NCI-H1436 treated with DMSO at 0.1 percent for 48 hours (cell line): ENCODE measurements at places on chromosomes 7 and 10.

- DNase-seq: no peak
Measured at GRCh38 chr7:154985230-154985629, 17.7 kb downstream of the PAXIP1 start.

GRCh38 chr10:28763471-28764170 is 86.3 kb downstream of the BAMBI start:
- no peak for DNase-seq

DNA sequence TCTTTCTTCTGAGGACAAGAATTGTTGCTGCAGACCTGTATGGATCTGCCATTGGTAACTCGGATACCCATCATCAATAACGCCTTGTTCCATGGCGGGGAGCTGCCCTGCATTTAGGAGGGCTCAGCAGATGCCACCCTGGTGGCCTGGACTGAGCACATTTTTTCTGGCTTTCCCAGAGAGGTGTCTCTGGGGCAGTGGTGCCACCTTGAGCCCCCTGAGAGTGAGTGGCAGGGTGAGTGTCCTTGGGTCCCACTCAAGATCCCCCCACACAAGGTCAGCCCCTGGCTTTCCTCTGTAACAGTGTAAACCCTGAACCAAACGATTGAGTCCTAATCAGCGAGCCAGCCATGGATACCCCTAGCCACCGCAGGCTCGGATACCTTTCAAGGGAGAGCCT is 258.6 kb downstream of the GLRX3 start:
- no peak for DNase-seq

DNA sequence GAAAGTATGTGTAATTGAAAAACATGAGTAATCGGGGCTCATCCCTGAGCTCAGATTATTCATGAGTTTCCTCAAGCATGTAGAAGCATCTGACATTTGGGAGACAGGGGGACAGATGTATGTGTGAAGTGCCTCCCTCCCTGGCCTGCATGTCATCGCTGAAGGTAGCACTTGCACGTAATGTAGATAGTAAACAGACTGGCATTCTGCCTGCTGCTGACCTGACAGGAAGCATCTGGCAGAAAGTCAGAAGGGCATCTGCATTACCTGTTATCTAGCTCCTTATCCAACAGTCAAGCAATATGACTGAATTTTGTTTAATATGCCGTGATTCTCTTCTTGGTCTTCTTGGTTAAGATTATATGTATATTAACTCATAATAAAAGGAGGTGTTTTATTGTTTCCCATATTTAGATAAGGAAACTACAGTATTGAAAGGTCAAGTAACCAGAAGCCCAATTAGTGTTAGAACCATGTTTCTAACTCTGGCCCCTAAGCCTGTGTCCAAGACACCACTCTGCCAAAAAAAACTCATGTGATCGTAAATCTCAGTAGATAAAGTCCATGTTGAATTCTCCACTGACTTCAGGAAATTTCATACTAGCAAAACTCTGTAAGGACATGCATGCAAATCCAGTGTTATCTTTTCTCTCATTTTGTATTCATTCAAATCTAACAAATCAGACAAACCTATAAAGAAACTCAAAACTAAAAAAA is 918.1 kb upstream of the MBL2 start:
- no peak for DNase-seq

GRCh38 chr7:44889086-44889781 is 3.9 kb upstream of the PURB start:
- DNase-seq: no peak

GRCh38 chr7:14071045-14071444 is 81.6 kb upstream of the ETV1 start:
- no peak for DNase-seq

DNA sequence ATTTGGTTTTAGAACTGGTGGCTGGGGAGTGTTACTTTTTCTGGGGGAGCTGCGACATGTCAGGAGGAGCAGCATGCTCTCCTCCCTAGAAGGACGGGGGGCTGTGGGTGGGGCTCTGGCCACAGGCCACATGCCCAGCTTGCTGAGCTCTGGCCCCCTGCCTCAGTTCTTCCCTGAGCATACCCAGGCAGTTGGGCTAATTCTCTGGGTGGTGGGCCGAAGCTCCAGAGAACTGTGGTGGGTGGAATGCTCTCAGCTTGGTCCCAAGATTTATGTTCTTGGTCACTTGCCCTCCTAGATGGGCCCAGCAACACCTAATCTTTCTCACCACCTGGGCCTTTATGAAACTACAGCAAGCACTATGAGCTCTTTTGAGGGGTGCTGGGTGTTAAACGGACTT is 5.1 kb upstream of the ZNF775 start:
- DNase-seq: no peak

- no peak for DNase-seq
Measured at GRCh38 chr7:121914676-121915279, 41.8 kb downstream of the PTPRZ1 start.

DNA sequence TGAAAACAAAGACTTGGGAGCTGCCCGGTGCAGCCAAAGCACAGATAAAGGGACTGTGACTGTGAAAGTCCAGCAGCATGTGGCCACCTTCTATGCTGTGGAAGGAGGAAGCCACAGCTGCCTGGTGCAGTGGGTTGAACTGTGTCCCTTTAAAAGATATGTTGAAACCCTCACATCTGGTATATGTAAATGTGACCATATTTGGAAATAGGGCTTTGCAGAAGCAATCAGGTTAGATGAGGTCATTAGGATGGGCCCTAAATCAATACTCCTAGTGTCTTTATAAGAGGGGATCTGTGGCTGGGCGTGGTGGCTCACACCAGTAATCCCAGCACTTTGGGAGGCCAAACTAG is 136.9 kb downstream of the GLI3 start:
- no peak for DNase-seq

DNA sequence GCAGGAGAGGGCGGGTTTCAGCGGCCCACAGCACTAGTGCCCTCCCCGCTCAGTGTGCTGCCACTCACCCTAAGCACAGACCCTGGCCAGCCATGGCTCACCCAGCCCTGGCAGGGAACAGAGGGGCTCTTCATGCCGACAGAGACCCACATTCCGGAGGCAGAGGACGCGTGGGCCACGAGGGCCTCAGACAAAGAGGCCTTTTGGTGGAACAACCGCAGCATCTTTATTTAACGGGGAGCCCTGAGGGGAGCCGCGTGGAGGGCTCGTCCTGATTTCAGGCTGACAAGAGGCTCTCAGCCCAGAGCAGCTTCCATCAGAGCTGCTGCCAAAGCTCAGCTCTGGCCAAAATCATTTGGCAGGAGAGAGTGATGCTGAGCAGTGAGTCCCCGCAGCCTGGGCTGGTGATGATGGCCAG is 127.8 kb downstream of the SH3PXD2A start:
- DNase-seq: no peak

GRCh38 chr10:50618624-50619023 is 5.1 kb downstream of the SGMS1 start:
- no peak for DNase-seq

DNA sequence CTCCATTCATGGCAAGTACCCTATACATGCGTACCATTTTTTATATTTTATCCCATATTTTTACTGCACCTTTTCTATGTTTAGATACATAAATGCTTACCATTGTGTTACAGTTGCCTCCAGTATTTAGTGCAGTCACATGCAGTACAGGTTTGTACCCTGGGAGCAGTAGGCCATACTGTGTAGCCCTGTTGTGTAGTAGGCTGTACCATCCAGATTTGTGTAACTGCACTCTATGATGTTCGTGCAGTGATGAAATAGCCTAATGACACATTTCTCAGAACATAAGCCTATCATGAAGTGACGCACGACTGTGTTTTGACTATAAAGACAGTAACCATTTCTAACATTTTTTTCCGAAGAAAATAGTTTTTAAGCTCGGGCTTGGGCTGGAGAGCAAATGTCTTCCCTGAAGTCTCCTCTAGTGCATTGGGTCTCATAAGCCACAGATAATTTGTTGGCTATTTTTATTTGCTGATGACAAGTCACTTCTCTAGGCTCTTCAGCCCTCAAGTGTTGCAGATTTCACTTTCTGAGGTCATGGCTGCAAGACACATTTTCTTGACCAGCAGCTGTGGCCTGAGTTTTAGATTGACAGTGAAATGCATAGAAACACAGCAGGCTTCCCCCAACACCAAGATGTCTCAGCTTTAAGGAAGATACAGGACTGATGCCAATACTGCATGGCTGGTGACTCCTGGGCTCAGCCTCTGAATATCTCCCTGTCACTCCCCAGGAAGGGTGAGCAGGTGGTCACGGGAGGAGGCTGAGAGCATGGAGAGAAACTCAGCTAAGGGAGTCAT is 26.9 kb downstream of the EPDR1 start:
- no peak for DNase-seq

DNA sequence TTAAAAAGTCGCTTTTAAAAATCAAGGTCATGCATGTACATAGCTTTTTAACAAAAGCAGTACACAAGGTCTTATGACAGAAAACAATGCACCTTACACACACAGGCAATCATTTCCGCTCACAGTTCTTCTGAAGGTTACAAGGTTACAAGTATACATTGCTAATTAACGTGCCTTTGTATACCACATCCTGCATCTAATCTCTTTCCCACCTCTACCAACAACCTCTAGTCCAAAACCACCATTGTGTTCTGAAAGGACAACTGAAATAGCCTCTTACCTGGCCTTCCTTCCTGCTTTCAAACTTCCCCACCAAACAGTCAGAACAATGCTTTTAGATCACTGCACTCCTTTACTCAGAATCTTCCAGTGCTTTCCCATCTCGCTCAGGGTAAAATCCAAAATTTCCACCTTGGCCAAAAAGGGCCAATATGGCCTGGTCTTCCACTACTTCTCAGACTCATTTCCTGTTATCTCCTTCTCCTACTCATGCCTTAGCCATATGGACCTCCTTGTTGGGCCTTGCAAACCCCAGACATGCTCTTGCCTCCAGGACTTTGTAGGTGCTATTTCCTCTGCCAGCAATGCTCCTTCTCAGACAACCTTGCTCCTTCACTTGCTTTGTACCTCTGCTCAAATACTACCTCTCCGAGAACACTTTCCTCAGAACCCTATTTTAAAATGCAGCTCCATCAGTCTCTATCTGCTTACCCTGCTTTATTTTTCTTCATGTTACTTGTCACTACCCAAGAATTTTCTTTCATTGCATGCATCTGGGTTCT is 205.4 kb downstream of the DNAJC1 start:
- DNase-seq: no peak

- no peak for DNase-seq
Measured at GRCh38 chr10:90967865-90968264, 47.0 kb upstream of the ANKRD1 start.

DNA sequence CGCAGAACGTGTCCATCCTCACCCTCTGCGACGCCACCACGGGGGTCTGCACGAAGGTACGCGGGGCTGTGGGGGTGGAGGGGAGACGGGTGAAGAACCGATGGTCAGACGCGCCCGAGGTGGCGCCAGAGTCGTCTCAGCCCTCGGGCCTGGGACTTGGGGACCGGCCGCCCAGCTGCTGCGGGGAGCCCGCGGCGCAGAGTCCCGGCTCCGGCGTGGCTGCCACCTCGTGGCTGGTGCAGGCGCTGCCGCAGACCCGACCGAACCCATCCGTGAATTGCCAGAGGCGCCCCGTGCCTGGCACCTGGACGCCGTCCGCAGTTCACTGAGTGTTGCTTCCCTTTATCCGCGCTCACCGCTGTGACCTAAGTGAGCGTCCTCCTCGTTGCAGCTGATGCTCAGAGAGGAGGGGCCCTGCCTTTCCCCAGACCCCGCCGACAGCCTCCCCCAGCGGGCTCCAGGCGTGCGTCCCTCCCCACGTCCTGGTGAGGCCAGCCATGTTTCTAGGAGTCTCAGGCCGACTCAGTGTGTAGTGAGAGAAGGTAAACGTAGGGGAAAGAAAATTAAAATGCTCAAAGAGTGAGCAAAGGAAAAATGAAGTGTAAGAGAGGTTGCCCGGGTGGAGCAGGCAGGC is 208.7 kb downstream of the PAXIP1 start:
- no peak for DNase-seq

- no peak for DNase-seq
Measured at GRCh38 chr10:86389441-86390193, 23.0 kb upstream of the GRID1 start.

DNA sequence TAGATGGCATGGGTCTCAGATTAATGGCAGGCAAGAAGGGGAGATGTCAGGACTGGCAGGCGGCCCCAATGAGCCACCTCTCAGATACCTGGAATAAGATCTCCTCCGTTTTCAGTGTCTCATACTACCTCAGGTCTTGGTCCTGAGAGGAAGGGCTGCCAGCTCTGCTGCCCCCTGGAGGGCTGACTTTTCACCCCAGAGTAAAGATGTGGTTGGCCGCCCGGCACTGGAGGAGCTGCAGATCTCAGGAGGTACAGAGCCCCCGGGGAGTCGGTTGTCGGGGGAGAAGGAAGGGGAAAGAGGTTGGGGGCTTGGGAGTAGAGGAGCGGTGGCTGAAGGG is 642 bp upstream of the COL13A1 start:
- DNase-seq: no peak

GRCh38 chr10:4514445-4515108 is 311.4 kb upstream of the AKR1E2 start:
- DNase-seq: no peak

DNA sequence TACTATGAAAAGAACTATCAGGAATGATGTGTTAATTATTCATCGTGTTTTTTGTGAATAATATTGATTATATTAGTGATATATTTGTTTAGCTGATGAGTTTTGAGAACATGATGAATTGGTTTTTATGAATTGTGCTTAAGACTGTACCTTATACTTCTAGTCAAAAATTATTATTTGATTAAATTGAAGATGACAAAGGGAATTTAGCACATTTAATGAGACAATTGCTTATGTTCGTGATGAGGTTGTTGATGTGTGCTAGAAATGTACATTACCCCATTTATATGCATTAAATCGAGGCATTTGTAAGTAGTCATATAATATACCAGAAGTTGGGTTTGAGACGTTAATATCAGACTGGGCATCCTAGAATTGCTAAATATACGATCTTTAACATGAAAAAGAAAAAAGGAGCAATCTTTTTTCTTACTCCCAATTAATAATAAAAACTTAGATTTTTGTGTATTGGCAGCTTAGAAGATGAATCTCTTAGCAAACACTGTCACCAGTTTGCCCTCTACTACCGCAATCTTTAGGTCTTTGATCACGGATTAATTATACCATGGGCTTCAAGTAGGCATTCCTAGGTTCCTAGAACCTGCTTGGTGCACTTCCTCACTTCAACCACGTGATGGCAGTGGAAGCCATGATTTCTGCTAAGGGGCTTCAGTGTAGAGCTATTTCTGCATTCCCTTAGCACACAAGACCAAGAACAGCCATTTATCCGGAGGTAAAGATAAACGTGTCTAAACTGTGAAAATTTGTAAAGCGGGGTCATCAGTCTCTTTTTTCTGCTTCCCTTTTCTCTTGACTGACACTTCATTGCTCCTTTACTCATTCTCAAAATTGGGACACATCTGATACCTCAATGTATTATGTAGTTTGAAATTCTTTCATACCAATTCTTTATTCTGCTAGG is 1.6 kb downstream of the KLHDC10 start:
- peak; percentile 23 for DNase-seq

GRCh38 chr10:42988517-42989395 is 88.1 kb upstream of the RET start:
- DNase-seq: no peak
